ENCODE measurements at places on chromosomes 2 and 18.
A peak's percentile ranks its signal among the peaks of the same experiment; 100 is the strongest.

DNA sequence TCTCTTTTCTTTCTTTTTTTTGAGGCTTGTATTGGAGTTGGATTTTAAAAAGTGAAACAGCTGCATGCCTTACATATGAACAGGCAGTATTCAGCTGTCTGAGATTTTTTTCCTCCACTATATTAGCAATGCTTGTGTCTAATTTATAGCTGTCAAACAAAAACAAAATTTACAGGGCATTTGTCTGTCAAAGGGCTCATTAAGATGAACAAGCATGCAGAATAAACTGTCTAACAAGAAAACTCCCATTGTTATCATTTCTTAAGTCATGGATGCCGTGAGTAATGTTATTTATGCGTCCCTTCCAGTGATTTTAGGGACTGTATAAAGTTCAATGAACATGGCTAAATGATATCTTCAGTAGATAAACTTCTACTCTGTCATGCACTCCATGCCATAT is 674.7 kb downstream of the PLCL1 start:
- DNase-seq, result no peak

GRCh38 chr2:192145496-192145895 is 49.2 kb downstream of the TMEFF2 start:
- no peak for DNase-seq

DNA sequence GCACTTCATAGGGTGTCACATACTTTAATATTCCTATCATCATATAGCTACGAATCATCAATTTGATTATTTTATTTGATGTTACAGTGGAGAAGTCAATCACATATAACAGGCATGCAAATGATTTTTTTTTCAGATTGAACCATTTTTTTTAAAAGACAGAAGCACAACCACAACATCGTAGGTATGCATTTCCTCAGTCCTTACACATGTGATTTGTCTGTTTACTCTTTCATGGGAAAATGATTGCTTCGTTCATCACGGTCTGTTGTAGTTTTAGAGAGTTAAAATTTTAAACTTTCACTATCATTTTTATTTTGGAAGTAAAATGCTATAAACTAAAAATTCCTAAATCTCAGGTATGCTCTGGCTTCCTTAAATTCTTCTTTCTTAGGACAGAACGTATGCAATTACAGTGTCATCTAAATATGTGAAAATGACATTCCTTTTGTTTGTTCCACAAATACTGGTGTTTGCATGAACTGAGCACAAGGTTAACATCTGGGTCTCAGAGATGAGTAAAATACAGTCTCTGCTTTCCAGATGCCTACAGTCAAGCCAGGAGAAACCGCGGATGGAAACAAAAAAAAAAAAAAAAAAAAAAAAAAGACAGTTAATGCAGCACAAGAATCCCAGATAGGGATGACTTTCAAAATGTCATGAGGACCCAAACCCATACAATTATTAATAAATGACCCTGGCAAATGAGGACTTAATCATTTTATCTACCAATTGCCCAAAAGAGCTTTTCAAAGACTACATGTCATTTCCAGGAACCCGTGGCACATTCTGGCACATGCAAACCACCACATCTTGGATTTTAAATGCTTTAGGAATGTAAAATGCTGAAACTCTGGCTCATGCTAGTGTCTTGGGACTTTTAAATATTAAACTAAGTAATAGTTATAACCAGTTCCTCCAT is 201.2 kb downstream of the LRP1B start:
- no peak for DNase-seq

- DNase-seq, result no peak
Measured at GRCh38 chr2:81714817-81715216, 1410.3 kb upstream of the LRRTM1 start.

- DNase-seq, result no peak
Measured at GRCh38 chr2:207243601-207244000, 77.9 kb upstream of the KLF7 start.

DNA sequence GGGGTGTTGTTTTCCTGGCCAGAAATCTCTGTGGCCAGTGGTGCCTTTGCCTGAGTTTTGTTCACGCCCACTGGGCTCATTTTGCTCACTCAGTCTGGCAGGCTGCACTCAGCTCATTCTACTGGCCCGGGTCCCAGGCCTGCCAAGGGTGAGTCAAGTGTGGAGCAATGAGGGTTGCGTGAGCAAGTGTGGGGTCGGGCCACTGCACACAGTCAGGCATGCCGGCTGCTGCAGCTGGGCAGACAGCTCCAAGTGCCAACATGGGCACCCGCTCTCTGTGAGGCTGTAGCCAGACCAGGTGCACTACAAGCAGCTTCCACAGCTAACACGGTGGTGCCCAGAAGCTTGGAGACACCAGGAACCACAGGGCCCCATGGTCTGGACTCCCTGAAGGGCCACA is 801.1 kb upstream of the RAB6C start:
- DNase-seq, result no peak

- DNase-seq, result no peak
Measured at GRCh38 chr2:118300832-118301231, 212.6 kb downstream of the INSIG2 start.

DNA sequence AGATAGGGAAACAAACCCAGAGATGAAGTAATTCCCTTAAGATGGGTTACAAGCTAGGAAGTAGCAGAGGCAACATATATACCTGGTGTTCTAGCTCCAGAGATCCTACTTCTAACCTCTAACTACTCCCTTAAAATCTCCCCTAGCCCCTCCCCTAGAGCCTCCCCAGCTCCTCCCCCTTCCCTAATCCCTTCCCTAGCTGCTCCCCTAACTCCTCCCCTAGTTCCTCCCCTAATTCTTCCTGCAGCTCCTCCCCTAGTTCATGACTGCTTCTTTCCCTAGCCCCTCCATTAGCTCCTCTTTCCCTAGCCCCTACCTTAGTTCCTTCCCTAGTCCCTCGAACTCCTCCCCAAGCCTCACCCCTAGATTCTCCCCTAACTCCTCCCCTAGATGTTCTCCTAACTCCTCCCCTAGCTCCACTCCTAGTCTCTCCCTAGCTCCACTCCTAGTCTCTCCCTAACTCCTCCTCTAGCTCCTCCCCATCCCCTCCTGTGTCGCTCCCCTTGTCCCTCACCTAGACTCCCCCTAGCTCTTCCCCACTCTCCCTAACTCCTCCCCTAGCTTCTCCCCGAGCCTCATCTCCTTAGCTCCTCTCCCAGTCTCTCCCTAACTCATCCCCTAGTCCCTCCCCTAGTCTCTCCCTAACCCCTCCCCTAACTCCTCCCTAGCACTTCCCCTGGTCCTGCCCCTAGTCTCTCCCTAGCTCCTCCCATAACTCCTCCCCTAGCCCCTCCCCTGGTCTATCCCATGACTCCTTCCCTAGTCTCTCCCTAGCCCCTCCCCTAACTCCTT is 108.9 kb downstream of the CD226 start:
- DNase-seq, result peak; percentile 5

GRCh38 chr18:46723856-46724415 is 32.9 kb downstream of the ST8SIA5 start:
- no peak for DNase-seq

- no peak for DNase-seq
Measured at GRCh38 chr2:109538546-109538945, 75.2 kb downstream of the SEPTIN10 start.

DNA sequence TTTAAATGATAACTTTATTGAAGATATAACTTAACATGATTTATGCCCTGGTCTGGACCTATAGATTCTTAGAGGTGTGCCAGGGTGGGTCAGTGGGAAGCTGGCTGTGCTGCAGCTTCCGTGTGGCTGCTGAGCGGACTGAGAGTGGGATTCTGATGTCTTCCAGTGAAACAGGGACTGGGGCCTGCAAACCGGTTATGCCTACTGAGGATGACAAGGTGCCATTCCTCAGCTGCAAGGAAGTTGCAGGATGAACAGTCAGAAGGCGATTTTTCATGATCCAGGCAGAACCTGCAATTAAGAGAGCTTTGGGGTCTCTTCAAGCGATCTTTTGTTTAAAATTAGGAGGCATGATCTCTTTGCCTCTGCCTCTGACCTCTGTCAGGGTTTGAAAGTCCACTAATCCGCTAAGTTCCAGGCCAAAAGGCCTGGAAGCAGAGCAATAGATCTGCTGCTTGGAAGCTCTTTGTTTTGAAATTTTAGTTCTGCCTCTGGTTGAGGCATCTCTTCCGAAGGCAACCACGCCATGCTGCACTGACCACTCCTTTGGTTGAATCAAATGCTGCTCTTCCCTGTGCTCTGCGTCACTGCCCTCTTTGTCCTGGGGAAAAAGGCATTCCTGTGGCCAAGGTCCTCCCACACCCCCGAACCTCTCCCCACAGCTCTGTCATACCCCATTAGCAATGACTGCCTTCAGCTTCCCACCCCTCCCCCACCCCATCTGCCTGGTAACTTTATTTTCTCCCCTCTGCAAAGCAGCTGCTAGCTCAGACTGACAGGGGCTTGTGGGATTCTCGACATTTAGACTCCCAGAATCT is 2.0 kb downstream of the TMEM169 start:
- DNase-seq, result no peak

DNA sequence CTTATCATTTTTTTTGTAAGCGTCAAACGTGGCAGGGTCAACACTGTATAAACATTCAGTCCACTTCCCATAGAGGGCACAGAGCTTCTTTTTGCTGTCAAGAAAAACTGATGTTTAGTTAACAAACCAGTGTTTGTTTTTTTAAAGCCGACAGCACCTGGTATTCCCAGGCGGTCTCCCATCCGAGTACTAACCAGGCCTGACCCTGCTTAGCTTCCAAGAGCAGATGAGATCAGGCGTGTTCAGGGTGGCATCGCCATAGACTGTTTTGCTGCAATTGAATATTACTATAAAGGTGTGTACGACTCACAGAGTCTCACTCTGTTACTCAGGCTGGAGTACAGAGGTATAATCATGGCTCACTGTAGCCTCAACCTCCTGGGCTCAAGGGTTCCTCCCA is 31.5 kb downstream of the CABYR start:
- DNase-seq, result no peak

DNA sequence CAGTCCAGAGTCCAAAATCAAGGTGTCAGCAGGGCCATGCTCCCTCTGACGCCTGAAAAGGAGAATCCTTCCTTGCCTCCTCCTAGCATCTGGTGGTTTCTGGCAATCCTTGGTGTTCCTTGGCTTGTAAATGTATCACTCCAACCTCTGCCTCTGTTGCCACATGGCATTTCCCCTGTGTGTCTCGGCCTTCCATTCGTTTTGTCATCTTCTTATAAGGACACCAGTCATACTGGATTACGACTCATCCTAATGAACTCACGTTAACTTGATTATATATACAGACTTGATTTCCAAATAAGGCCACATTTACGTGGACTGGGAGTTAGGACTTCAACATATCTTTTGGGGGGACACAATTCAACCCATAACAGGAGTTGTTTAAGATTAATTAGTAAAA is 15.8 kb downstream of the PMAIP1 start:
- DNase-seq, result no peak

GRCh38 chr18:24234330-24234729 is 95.5 kb downstream of the CABYR start:
- DNase-seq, result no peak

DNA sequence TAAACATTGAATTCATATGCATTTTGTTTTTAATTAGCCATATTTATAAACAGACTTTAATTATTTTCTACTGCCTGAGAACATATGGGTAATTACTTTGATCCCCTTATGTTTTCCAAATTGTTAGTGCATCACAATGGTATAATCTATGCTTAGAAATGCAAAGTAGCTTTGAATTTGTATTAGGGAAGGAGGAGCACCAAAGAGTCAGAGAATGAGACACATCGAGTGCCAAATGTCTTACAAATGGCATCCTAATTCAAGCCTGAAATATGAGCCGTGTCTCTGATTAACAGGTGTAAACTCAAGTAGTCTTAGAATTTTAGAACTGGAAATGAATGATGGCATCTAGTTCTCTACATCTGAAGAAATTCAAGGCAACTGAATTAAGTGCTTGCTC is 8.7 kb upstream of the HNMT start:
- no peak for DNase-seq

DNA sequence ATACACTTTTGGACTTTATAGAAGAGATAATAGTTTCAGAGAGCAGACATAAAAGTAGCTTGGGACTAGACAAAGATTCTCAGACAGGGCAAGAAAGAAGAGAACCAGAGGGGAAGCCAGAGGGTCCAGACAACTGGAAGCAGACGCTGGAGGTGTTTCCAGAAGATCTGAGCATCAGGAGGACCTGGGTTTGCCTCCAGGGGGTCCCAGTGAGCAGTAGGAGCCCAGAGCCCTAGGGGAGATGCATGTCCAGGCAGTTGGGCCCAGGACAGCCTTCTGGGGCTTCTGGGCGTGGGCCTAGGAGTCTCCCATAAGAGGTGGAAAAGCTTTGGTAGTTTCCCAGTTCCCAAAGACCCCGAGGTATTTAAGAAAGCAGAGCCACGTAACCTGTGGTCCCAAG is 251.2 kb upstream of the ID2 start:
- no peak for DNase-seq

DNA sequence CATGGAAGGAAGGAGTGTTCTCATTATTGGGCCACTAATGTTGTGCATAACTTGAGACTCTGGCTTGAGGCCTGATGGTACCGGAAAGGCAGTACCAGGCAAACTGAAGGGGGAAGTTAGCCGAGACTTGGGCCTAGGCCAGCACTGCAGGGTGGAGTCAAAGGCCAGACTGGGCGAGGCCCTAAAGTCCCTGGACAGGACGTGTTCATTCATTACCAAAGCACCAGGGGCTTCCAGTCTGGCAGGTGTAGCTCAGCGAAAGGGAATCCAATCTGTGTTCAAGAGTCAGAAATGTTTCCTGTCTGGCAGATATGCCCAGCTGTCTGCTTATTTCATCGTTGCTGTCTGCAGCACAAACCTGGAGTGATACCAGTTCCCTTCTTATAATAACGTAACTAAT is 4.7 kb upstream of the ITSN2 start:
- peak; percentile 55 for DNase-seq

- DNase-seq, result no peak
Measured at GRCh38 chr2:55309446-55309845, 40.4 kb upstream of the MTIF2 start.

DNA sequence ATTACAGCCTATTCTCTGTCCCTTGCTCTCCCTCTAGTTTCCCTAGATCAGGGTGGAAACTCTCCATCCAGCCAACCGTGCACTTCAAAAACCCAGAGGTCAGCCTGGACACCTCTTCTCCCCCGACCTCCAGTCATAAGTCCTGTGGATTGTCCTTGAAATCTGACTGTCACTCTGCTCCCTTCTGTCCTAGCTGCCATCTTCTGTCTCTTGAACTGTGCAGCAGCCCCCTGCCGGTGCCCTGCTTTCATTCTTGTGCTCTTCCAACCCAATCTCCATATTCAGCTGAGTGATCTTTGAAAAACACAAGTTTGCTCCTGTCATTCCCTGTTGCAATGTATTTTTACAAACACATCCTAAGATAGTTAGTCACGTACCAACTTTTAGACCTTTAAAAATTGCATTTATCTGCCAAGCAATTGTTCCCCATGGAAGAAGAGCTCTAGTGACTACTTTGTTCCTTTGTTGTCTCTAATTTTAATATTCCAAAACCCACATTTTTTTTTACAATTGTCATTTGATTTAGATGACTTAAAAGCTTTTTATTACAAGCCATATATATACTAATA is 254.3 kb downstream of the CAMKMT start:
- no peak for DNase-seq

GRCh38 chr18:7940971-7941370 is 373.9 kb downstream of the PTPRM start:
- no peak for DNase-seq

DNA sequence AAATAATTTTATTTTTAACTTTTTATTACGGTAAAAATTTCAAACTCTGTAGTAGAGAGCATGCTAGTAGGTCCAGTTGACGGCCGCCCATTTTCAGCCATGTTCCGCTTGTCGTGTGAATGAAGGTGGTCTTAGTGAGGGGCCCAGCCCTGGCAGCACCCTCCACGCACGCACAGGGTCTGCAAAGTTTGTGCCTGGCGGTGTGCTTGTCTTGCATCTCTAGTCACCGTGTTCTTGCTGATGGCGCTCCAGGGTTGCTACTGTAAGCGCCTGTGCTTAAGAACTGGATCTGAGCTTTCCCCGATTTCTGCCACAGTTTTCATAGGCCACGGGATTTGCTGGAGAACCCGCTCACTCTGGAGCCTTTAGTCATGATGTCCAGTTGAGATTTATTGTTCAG is 28.9 kb downstream of the LDLRAD4 start:
- DNase-seq, result no peak

Measured in A549 (cell line).